ENCODE measurements at places on chromosomes 1 and 21.

- DNase-seq, result no peak
Measured at GRCh38 chr1:221773383-221773782, 31.5 kb upstream of the DUSP10 start.

GRCh38 chr1:14724678-14725077, 126.2 kb downstream of the KAZN start:
- DNase-seq, result no peak

GRCh38 chr1:27033043-27033746, 20.5 kb upstream of the TENT5B start:
- DNase-seq, result no peak

GRCh38 chr1:93694039-93694438, 12.4 kb upstream of the BCAR3 start:
- DNase-seq, result no peak

DNA sequence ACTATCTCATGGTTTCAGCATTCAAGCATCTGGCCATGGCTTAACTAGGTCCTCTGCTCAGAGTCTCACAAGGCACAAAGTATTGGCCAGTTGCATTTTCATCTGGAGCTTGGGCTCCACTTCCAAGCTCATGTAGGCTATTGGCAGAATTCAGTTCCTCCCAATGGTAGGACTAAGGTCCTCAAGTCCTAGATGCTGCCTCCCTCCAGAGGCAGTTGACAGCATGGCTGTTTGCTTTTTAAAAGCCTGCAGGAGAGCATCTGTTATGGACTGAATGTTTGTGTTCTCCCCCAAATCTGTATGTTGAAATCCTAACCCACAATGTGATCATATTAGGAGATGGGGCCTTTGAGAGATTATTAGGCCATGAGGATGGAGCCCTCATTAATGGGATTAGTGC, 38.0 kb upstream of the HLX start:
- no peak for DNase-seq

- DNase-seq, result no peak
Measured at GRCh38 chr1:61245696-61246400, 163.5 kb downstream of the NFIA start.

DNA sequence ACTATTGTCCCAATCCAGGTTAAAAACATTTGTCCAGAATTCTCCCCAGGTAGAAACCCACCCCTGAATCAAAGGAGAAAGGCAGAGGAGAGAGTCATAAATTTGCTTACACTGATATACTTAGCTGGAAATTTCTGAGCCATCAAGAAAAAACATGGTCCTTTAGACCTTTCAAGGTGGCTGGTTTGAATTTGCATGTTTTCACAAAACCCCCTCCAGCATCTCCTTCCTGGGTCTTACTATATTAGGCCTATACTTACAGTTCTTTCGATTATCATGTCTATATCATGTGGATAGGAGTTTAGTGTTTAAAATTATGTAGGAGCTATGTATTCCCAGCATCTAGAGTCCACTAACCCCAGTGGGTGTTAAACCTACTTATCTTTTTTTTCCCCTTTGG, 178.2 kb downstream of the PLPP3 start:
- no peak for DNase-seq

DNA sequence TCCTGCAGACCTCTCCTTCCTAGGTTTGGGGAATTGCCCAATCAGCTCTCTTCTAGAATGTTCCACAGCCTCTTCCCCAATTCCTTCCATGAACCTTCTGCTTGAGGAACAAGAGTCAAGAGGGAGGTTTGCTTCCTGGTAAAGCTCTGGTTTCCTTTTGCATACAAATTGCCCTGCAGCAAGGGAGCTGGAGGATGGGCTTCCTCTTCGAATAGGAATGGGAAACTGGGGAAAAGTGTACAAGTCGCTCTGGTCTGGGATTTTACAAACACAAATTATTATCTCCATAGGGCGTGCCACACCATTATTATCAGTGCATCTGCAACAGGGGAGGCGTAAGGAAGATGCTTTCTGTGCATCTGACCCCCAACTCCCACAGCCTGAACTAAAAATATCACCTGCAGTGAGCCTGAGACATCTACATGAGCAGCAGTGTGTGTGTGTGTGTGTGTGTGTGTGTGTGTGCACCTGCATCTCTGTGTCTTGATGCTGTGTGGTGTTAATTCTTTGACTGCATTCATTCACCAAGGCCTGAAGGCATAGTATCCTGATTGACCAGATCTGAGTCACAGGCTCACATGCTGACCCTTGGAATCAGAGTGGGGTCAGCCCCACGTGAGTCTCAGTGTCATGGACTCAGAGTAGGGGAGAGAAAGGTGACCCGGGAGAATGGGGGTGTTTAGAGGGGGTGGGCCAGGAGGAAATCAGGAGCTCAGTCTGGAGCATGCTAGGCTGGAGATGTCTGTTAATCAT, 272.9 kb downstream of the KAZN start:
- no peak for DNase-seq

Measured in activated naive CD8-positive, alpha-beta T cell treated with anti-CD3 and anti-CD28 coated beads for 36 hours (primary cell).